Uterus (tissue), 4 donors: ENCODE measurements at places on chromosomes 2 and 18. TPM values are rescaled to one million over a fixed set of nuclear protein-coding genes. Genes with fewer than 3 reads are reported as not detected.

The TSPYL6 gene
- total RNA-seq = not detected

The UBXN4 gene
- total RNA-seq = 31.8 TPM

The TANC1 gene
- 77.6 TPM for total RNA-seq

The WDR35 gene
- total RNA-seq = 17.3 TPM

DNA sequence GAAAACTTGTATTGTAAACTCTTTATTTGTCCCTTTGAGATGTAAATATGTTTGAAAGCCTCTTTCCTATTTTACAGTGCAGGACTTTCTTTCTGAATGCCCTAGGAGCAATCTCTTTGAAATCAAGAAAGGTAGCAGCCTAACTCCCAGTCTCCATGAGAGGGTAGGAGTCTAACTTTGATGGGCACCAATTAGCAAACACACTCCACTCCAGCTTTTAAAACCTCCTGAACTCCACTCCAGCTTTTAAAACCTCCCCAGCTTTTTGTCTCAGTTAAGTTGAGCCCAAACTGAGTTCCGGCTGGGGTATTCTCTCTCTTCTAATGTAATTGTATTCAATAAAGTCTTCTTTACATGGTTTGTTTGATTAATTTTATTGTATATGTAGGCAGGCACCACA, 493.7 kb upstream of the CDH7 start:
- H3K27me3 ChIP-seq = no peaks in the 10 kb centered on the region
- no peak overlapping the region for H3K27ac ChIP-seq
- no peaks in the 10 kb centered on the region for H3K4me1 ChIP-seq
- no peak overlapping the region for H3K4me3 ChIP-seq
- no peak for DNase-seq

- H3K4me1 ChIP-seq = no peaks in the 10 kb centered on the region
- H3K27ac ChIP-seq = peak overlapping the region; percentile 16
- peak overlapping the region; percentile 2 for H3K4me3 ChIP-seq
- H3K27me3 ChIP-seq = peaks cover 31% of the 10 kb centered on the region
Measured at GRCh38 chr2:72143441-72144273, 4.0 kb downstream of the CYP26B1 start.

GRCh38 chr2:40243581-40244187, 208.2 kb downstream of the SLC8A1 start:
- peak overlapping the region; percentile 78 for H3K27ac ChIP-seq
- H3K27me3 ChIP-seq = no peaks in the 10 kb centered on the region
- H3K4me3 ChIP-seq = no peak overlapping the region
- DNase-seq = no peak
- H3K36me3 ChIP-seq = no peaks in the 10 kb centered on the region

DNA sequence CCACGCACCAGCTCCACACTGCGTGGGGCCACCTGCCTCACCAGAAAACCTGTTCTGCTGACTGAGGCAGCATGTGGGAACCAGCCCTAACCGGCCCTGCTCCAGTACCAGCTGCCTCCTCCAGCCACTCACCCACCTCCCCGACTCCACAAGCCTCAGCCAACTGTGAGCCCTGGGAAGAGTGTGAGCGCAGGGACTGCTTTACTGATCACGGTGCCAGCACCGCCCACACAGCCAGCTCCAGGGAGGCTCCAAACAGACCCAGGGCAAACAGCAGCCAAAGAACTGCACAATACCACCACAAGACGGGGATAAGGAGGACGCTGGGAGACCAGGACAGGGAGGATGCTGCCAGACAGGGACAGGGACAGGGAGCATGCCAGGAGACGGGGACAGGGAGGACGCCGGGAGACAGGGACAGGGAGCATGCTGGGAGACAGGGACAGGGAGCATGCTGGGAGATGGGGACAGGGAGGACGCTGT, 28.4 kb downstream of the EIPR1 start:
- no peak for DNase-seq
- H3K27ac ChIP-seq = no peak overlapping the region
- H3K36me3 ChIP-seq = no peaks in the 10 kb centered on the region
- no peak overlapping the region for H3K4me3 ChIP-seq
- H3K4me1 ChIP-seq = no peaks in the 10 kb centered on the region

DNA sequence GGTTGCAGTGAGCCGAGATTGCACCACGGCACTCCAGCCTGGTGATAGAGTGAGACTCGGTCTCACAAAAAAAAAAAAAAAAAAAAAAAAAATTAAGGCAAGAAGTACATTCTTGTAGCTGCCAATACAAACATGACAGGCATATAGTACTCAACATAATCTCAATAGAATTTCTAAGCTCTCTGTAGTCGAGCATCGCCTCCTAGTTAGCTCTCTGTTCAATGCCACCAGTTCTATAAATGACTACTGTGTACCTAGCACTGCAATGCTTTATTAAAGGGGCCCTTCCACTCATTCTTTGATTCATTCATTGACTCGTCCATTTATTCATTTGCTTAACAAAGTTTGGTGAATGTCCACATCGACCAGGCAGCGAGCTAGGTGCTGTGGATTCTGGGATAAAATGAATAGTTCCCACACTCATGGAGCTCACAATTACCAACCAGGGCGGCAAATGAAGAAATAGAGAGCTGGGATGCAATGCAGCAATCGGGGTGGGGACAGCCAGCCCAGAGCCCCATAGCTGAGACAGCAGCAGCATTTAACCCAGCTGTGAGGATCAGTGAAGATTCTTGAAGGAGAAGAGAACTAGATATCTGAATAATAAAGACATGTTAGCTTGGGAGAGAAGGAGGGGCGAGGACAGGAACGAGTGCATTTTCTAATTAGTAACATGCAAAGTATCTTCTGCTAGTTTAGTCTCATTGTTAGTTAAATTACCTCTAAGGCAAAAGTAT, 349.8 kb downstream of the LPIN1 start:
- no peaks in the 10 kb centered on the region for H3K36me3 ChIP-seq
- no peak overlapping the region for H3K27ac ChIP-seq
- no peaks in the 10 kb centered on the region for H3K27me3 ChIP-seq
- no peaks in the 10 kb centered on the region for H3K4me1 ChIP-seq
- no peak for DNase-seq

- no peak overlapping the region for H3K27ac ChIP-seq
- no peaks in the 10 kb centered on the region for H3K27me3 ChIP-seq
- no peak for DNase-seq
- H3K4me3 ChIP-seq = no peak overlapping the region
Measured at GRCh38 chr2:240162032-240162431, 21.6 kb upstream of the OTOS start.

- no peaks in the 10 kb centered on the region for H3K4me1 ChIP-seq
- no peaks in the 10 kb centered on the region for H3K27me3 ChIP-seq
Measured at GRCh38 chr2:105828558-105828957, 83.8 kb downstream of the NCK2 start.

GRCh38 chr2:36586672-36587071, 11.3 kb downstream of the FEZ2 start:
- no peaks in the 10 kb centered on the region for H3K27me3 ChIP-seq
- no peak for DNase-seq
- no peak overlapping the region for H3K4me3 ChIP-seq
- no peaks in the 10 kb centered on the region for H3K36me3 ChIP-seq

GRCh38 chr18:11923450-11923849, 15.3 kb upstream of the MPPE1 start:
- H3K27me3 ChIP-seq = no peaks in the 10 kb centered on the region
- H3K27ac ChIP-seq = no peak overlapping the region
- no peak overlapping the region for H3K4me3 ChIP-seq
- no peaks in the 10 kb centered on the region for H3K4me1 ChIP-seq
- no peak for DNase-seq

GRCh38 chr2:36708041-36708741, 11.7 kb downstream of the VIT start:
- no peaks in the 10 kb centered on the region for H3K36me3 ChIP-seq
- H3K4me1 ChIP-seq = no peaks in the 10 kb centered on the region
- H3K27me3 ChIP-seq = no peaks in the 10 kb centered on the region

DNA sequence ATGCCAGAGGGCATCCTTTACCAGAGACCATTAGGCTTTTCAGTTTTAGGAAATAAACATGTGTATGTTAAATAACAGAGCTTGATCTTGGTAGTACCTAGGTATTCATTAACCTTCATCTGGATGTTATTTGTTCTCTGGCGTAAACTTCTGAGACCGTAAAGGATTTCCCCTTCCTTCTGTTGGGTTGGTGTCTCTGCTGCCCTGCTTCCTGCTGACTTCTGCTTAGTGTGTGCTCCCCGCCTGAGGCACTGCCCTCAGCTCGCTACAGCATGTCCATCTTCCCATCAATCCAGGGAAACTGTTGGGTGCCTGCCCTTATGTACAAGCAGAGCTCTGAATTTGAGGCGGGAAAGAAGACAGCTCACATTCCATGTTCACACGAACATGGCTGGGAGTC, 177.9 kb downstream of the TPGS2 start:
- no peak overlapping the region for H3K27ac ChIP-seq
- no peak for DNase-seq
- H3K4me3 ChIP-seq = no peak overlapping the region
- no peaks in the 10 kb centered on the region for H3K27me3 ChIP-seq

DNA sequence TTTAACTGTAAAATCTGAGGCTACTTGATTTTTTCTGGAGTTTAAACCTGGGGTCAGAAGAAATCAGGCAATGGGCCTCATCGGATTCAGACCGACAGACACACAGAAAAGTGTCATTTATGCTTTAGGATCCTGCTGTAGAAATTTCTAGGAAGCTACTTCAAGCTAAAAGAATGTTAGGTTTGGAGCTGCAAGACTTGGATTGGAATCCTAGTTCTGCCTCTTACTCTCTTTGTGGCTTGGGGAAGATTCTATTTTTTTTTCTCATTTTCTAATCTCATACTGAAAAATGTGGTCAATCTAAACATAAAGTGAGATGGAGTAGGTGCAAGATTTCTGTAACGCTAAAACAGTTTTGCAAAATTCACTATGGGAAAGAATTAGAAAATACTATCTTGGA, 48.8 kb upstream of the KCNE4 start:
- no peaks in the 10 kb centered on the region for H3K4me1 ChIP-seq
- H3K27ac ChIP-seq = no peak overlapping the region
- no peaks in the 10 kb centered on the region for H3K27me3 ChIP-seq
- no peak for DNase-seq
- no peaks in the 10 kb centered on the region for H3K36me3 ChIP-seq
- H3K4me3 ChIP-seq = no peak overlapping the region

DNA sequence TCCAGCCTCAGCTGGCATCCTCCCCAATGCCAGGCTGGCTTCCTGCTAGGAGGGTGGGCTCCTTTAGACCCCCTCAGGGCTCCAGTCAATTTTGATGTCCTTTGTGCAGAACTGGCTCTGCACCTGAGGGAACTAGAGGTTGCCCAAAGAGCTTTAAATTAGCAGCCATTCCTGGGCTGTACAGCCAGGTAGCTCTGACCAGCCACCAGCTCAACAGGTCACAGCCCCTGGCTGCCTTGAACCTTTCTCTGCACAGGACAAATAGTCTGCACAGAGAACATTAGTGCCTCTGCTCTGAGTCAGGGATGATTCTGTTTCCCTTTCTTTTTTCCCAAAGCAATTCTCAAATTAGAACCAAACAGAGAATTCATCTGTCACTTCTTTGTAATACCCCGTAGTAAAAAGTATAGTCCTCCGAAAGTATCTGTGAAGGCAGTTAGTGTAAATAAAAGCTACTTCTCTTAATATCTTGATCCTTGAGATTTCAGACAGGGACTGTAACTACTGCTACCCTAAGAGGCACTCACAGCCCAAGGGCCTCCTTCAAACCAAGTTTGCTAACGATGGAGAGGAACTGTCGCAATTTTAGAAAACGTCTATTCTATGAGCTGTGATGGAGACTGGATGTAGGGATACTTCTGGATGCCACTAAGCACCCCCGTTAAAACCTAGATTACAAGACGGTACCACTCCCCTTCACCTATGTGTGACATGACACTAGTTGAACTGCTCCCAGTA, 3.0 kb downstream of the TTC32 start:
- no peaks in the 10 kb centered on the region for H3K36me3 ChIP-seq
- no peak overlapping the region for H3K27ac ChIP-seq
- no peak for DNase-seq
- no peak overlapping the region for H3K4me3 ChIP-seq
- H3K27me3 ChIP-seq = no peaks in the 10 kb centered on the region

GRCh38 chr2:16332681-16333557, 332.7 kb downstream of the CYRIA start:
- H3K27me3 ChIP-seq = no peaks in the 10 kb centered on the region
- DNase-seq = no peak
- no peaks in the 10 kb centered on the region for H3K36me3 ChIP-seq
- no peak overlapping the region for H3K27ac ChIP-seq

- H3K27ac ChIP-seq = no peak overlapping the region
- H3K4me3 ChIP-seq = no peak overlapping the region
- no peak for DNase-seq
- no peaks in the 10 kb centered on the region for H3K4me1 ChIP-seq
- H3K36me3 ChIP-seq = no peaks in the 10 kb centered on the region
Measured at GRCh38 chr18:38851526-38851925, 1285.9 kb upstream of the CELF4 start.

DNA sequence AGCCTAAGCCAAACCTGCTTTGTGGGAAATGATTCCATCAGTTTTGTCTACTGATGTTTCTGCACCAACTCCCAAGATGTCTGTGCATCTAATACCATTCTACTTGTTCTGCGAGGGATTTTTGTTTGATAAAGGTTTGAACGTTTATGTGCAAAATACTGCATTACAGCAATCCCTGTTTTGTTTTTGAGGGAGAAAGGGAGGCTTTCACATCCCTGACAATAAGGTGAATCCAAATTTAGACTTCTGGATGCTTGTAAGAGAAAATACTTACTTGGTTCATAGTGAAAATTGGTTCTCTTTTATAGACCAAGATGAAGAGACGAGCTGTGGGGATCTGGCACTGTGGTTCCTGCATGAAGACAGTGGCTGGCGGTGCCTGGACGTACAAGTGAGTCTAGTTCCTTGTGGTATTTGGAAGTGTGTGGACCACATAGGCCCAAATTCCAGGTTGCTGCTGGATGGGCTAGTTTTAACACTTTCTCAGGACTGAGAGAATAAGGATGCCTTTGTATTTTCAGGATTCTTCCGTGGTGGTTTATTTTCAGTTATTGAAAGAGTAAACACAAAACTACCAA, 1.1 kb downstream of the RPL37A start:
- no peak for DNase-seq
- H3K4me3 ChIP-seq = peak overlapping the region; percentile 93
- H3K27me3 ChIP-seq = no peaks in the 10 kb centered on the region
- H3K27ac ChIP-seq = peak overlapping the region; percentile 82
- no peaks in the 10 kb centered on the region for H3K4me1 ChIP-seq

GRCh38 chr18:25669741-25670140, 317.8 kb upstream of the ZNF521 start:
- H3K4me1 ChIP-seq = no peaks in the 10 kb centered on the region
- DNase-seq = no peak
- H3K27me3 ChIP-seq = no peaks in the 10 kb centered on the region
- no peak overlapping the region for H3K27ac ChIP-seq
- no peak overlapping the region for H3K4me3 ChIP-seq

DNA sequence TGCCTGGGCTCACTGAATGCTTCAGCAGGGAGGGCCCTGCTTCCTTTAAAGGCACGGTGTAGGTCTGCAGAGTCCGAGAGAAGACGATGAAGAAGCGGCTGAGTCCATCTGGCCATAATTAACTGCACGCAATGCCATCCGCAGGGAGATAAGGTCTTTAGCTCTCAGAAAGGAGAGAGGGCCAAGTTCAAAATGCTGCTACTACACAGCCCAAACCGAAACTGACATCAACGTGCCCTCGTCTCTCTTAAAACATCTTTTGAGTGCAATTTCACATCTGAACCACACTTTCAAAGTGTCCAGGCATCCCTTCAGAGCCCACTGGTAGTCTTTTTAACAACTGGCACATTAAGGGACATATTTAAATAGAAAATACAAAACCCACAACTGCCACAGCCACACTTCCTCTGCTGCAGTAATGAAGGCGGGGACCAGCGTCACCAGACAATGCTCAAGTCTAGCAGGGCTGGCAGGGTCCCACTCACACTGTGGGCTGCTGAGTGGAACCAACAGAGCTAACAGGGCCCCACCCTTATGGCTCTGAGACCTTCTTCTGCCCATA, 35.8 kb downstream of the ST3GAL5 start:
- no peak for DNase-seq
- peak overlapping the region; percentile 66 for H3K27ac ChIP-seq
- no peaks in the 10 kb centered on the region for H3K36me3 ChIP-seq
- H3K4me3 ChIP-seq = no peak overlapping the region
- no peaks in the 10 kb centered on the region for H3K4me1 ChIP-seq
